Mammary epithelial cell (primary cell): ENCODE measurements at places on chromosomes 7 and 10.

DNA sequence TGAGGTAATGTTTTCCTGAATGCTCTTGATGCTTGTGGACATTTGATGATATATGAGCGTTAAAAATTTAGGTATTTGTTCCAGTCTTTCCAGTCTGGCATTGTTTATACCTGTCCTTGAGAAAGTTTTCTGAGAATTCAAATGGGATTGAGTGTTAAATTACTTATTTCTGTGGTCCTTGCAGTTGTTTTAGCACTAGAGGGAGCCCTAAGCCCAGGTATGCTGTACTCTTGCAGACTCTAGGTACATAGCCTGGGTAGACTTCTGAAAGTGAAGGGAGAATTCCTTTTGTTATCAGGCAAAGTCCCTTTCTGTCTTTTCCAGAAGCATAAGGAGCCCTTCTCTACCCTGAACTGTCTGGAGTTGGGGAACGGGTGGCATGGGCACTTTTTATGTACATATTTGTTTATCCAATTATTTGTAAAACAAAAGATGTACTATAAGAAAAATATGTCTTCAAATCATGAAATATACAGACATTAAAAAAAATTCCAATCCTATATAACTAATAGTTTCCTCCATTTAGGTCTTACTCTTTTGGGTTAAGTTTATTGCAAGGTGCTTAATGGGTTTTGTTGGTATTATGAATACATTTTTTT is 262.1 kb downstream of the ATRNL1 start:
- DNase-seq, result peak; percentile 50

- no peak for DNase-seq
Observed at GRCh38 chr10:74156919-74157289, 5.9 kb downstream of the ADK start.

DNA sequence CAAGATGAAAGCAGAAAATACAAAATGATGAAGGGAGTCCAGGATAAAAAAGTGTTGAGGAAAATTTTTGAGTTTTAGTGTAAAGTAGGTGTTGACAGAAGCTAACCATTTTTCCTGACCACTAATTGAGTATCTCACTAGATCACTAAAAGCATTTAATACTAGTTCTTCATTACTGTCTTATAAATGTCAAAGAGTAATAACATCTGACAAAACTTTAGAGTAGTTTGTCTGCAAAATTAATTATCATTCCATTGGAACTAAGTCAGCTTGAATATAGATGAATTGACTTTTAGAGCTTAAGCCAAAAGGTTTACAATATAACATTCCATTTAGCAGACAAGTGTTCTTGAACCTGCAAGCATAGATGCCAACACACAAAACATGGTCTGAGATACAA is 232.9 kb downstream of the FOXP2 start:
- DNase-seq, result no peak

GRCh38 chr7:112985377-112985987 is 101.1 kb downstream of the GPR85 start:
- DNase-seq, result peak; percentile 60

DNA sequence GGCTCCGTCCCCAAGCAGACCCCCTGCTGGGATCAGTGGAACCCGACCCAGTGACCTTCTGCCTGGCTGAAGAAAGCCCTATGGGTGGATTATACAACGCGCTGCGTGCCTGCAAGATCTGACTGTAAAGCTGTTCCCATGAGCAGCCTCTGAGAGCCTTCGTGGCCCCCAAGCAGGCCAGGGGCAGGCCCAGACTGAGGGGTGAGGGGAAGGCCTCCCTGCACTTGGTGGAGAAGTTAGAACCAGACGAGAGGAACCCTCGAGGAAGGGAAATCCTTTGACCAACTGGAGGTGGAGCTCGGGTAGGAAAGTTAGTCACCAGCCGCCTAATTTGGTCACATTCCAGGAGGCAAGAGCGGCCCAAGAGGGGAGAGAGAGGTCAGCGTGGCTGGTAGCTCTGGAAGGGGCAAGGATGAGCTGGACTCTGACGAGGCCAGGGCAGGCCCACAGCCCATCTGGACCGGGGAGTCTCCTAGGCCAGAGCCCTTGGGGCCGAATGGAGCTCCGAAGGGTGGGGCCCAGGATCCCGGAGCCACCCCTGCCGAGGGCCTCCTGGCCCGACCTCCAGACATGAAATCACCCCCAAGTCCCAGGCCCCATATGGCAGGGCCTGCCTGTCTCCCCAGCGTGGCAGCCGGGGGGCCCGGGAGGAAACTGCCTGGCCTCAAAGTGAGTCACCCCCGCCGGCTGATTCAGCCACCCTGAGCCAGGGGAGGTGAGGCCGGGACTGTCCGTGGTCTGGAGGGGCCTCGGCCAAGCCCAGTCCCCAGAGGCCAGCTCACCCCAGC is 23.3 kb upstream of the PDGFA start:
- DNase-seq, result peak; percentile 64

DNA sequence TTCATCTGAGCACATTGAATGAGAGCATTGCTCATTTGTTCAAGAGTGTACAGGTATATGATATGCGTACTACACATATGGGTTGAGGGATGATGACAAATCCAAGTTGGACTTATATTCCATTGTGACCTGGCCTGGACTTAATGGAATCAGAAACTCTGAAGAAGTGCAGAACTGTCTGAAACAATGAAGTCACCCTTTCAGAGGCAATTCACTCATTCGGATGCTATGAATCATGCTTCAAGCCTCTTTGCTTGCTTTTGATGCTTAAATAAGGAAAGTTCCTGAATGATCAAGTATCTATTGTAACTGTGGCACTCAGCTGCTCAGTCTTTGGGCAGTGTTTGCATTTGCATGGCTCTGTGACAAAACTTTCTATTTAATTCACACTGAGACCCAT is 93.4 kb downstream of the ZNF365 start:
- DNase-seq, result peak; percentile 37

- DNase-seq, result peak; percentile 6
Observed at GRCh38 chr10:29533696-29534285, 101.0 kb downstream of the SVIL start.

GRCh38 chr10:27153845-27154193 is 365 bp downstream of the YME1L1 start:
- DNase-seq, result no peak
